ENCODE measurements at places on chromosomes 7 and 10.

- DNase-seq: no peak
Observed at GRCh38 chr10:95832216-95833041, 75.3 kb upstream of the CC2D2B start.

GRCh38 chr7:18771834-18772566 lies 276.5 kb downstream of the HDAC9 start:
- DNase-seq: no peak

GRCh38 chr10:6046773-6047611 lies 15.2 kb downstream of the IL2RA start:
- no peak for DNase-seq

GRCh38 chr7:55497521-55497920 lies 74.8 kb downstream of the VOPP1 start:
- DNase-seq: no peak

- DNase-seq: no peak
Observed at GRCh38 chr10:61100887-61101286, 156.9 kb upstream of the RHOBTB1 start.

All from kidney tubule cell (primary cell).